ENCODE measurements at places on chromosomes 3 and 15.

GRCh38 chr3:30964612-30965011, 70.2 kb upstream of the GADL1 start:
- DNase-seq: no peak

- DNase-seq: no peak
Observed at GRCh38 chr3:141699897-141700296, 38.2 kb upstream of the RNF7 start.

GRCh38 chr15:65087873-65088642, 11.5 kb downstream of the KBTBD13 start:
- DNase-seq: no peak

DNA sequence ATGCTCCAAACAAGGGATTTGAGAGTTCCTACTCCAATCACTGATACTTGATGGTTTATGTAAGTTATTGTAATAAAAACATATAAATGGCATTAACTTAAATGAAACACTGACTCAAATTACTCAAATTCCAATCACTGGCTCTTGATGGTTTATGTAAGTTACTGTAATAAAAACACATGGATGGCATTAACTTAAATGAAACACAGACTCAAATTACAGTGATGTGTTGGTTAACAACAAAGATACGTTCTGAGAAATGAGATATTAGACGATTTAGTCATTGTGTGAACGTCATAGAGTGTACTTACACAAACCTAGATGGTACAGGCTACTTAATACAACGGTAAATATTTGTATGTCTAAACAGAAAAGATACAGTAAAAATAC, 6.6 kb downstream of the MOBP start:
- DNase-seq: no peak

GRCh38 chr3:165382672-165383071, 186.5 kb upstream of the SLITRK3 start:
- DNase-seq: no peak

DNA sequence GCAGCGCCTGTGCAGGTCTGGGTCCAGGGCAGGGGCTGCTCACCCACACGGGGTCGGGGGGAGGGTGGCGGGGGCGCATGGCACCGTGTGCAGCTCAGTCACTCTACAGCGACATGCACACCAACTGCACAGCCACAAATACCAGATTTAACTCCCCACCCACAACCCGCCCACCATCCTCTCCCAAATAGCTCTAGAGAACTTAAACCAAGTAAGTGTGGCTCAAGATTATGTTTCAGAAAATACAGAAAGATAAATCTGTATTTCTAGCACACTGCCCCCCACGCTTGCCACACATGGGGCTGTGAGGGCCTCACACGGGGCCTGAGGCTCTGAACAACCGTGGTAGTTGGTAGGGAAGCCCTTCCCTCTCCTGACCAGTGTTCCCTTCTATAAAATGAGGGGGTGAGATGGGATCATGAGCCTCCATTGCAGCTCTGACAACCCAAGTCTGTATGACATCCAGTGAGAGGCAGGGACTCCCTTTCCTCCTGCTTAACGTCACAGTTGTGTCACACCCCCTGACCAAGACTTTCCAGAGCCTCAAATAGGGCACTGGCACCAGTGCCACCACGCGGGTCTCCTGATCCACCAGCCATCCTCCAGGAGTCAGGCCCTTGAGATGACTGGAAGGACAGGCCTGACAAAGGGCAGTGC, 23.1 kb downstream of the POC1A start:
- DNase-seq: no peak

DNA sequence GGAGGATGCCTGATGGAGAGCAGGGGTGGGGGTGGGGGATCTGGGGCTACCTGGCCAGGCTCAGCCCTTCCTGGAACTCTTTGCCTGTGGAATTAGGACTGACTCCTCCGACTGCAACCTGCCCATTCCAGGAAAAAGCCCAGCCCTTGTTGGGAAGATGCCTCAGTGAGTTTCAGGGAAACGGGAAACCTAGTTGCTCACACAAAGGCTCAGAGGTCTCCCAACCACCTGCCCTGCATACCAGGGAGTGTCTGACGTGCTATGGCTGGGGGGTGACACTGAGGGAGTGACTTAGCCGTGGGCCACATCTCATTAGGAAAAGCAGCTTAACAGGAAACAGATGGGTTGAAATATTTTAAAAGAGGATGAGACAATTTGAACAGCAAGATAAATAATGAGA, 27.9 kb downstream of the CYP8B1 start:
- DNase-seq: no peak

DNA sequence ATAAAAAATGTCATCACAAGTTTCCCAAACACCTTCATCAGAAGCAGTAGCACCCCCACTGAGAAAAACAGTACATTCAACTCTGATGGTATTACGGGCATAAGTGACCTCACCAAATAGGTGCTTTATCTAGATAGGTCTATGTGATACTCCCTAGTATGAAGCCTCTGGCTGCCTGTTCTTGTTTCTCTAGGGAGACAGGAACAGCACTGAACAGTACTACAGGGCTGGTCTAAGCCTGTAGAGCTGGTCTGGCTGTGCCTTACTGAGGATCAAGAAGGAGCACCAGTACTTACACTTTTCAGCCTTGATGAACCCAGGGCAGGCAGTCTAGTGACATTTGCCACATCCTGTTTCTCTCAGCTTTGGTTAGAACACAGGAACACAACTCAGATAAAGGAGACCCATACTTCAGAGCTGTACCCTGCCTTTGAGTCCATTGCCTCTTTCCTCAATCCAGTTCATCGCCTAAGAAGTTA, 35.9 kb downstream of the OXNAD1 start:
- no peak for DNase-seq

- DNase-seq: no peak
Observed at GRCh38 chr15:89551550-89551949, 23.7 kb upstream of the TICRR start.

GRCh38 chr3:142881445-142882224, 7.2 kb downstream of the PCOLCE2 start:
- no peak for DNase-seq

DNA sequence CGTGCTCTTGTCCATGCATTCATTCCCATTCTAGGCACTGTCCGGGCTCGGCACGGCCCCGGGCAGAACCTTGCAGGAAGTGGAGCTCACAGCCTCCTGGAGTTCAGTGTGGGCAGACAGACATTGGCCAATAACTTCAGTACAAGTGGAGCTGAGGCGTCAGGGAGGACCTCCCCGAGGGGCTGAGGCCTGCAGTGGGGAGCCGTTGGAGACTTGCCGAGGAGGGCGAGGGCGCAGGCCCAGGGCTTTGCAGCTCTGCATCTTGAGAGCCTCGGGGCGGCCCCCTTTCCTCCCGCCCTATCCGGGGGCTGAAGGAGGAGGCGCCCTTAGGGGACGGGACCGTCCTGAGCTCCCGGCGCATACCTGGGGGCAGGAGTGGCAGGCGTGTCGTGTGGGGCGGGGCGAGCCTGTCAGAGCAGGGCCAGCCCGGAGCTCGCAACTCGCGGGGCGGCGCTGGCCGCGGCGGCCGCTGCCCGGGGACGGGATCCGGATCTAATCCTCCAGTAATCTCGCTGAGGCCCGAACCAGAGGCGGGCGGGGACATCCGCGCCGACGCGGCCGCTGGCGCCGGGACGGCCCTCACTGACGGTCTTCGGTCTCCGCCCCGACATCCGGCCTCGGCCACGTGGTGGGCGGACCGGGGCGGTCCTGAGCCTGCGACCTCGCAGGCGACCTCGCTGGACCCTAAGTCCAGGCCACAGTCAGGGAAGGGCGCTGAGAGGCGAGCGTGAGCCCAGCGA, at the start of gene ACY1:
Gene ACY1, plus strand, starts transcription at position 698 of the 740 bp plus-strand sequence. CDS start 530 bp downstream, outside the sequence.
- no peak for DNase-seq

DNA sequence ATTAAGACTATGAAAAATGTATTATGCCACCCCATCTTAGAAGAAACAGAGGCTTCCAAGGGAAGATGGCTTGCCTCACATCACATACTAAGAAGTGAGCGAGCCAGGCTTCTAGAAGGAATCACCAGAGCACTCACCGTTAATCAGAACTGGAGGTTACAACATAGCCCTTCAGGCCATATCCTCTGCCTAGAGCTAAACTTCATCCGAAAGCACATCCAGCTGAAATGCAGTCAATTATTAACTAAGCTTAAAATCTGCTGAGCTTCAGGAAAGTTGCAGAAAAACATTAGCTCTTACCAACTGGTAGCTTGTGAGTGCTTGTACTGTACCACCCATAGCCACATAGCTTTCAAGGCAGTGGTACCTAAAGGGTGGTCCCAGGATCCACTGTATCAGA, 483.2 kb downstream of the TBL1XR1 start:
- no peak for DNase-seq

DNA sequence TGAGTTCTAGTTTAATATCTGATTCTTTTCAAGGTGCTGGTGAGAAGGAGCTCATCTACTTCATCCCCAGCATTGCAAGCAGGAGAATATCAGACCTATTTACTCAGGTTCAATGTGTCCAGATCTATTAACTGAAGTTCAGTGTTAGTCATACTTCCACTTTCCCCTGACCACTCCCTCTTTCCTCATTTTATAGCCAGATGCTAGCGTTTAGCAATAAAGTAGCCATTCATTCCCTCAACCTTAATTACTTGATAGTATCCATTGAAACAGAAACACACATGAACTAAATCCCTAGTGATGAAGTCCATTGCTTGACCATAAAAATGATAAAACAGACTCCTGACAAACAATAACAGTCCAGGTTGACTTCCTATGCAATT, 60.0 kb downstream of the RPL22L1 start:
- no peak for DNase-seq

GRCh38 chr15:55661428-55661827, 73.3 kb upstream of the PYGO1 start:
- DNase-seq: no peak

- no peak for DNase-seq
Observed at GRCh38 chr3:100525753-100526612, 33.6 kb downstream of the TMEM45A start.

All from NCI-H1436 treated with DMSO at 0.1 percent for 48 hours (cell line).